NCI-H510A (cell line): ENCODE measurements at places on chromosomes 16 and 17.

DNA sequence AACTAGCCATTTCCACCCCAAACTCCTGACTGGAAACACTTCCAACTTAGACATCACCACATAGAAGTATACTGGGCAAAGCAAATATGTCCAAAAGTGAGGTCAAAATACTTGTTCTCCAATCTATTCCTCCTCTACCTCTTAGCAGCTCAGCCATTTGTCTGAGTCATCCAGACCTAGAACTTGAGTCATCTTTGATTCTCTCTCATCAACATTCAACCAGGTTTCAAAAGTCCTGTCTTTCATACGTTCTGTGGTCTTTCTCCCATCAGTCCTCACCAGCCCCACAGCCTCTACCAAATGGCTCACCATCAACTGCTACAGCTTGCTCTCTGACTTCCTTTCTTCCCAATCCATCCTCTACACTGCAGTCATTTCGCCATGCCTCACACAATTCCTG lies 6.8 kb downstream of the ANKFY1 start:
- DNase-seq = no peak

DNA sequence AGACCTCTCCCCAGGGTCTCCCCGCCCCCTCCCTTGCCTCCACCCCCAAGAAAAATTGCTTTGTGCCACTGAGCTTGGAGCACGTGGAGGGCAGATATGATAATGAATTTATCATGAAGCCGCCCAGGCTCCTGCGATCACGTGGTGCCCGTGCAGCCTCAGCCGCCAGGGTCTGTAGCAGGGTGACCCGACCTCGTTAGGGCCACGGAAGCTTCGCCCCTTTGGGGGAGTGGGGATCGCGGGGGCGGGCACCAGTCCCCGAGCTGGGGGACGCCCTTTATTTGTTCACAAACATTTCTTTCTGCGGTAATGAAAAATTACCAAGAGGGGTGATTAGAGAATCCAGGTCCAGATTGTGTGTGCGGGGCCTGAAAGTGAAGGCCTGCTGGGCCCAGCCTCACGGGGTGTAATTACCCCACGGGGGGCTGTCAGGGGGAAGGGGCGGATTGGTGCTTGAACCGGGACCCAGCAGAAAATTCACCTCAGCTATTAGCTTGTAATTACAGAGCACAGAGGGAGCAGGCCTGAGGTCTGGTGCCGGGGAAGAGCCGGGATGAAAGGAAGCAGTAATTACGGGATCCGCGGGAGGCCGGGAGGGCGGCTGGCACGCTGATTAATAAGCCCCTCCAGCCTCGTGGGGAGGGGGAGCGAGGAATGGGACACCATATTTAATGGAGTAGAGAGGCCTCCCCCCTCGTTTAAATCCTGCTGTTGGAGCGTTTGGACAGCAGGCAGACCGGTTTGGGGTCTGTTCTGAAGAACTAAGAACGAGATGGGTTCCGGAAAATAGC lies 13.3 kb downstream of the GSE1 start:
- DNase-seq = no peak

- no peak for DNase-seq
Measured at GRCh38 chr17:27635275-27635823, 4.4 kb downstream of the LGALS9 start.

GRCh38 chr17:77741109-77741508 lies 217.4 kb upstream of the TNRC6C start:
- DNase-seq = no peak

GRCh38 chr16:66851166-66851964 lies 7.2 kb downstream of the CA7 start:
- DNase-seq = no peak

GRCh38 chr17:2911035-2911754 lies 115.0 kb downstream of the RAP1GAP2 start:
- no peak for DNase-seq

- no peak for DNase-seq
Measured at GRCh38 chr17:82985428-82985805, 94.0 kb upstream of the METRNL start.

- no peak for DNase-seq
Measured at GRCh38 chr16:27689711-27690110, 139.8 kb downstream of the KATNIP start.

- DNase-seq = no peak
Measured at GRCh38 chr17:41338961-41339485, 11.6 kb downstream of the KRT33A start.

DNA sequence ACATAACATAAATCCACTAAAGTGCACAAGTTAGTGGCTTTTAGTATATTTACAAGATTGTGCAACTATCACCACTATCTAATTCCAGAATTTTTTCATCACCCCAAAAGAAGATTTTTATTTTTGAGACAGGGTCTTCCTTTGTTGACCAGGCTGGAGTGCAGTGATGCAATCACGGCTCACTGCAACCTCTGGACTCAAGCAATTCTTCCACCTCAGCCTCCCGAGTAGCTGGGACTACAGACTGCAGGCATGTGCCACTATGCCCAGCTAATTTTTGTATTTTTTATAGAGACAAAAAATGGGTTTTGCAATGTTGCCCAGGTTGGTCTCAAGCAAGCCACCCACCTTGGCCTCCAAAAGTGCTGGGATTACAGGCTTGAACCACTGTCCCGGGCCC lies 15.1 kb downstream of the DRC7 start:
- no peak for DNase-seq

DNA sequence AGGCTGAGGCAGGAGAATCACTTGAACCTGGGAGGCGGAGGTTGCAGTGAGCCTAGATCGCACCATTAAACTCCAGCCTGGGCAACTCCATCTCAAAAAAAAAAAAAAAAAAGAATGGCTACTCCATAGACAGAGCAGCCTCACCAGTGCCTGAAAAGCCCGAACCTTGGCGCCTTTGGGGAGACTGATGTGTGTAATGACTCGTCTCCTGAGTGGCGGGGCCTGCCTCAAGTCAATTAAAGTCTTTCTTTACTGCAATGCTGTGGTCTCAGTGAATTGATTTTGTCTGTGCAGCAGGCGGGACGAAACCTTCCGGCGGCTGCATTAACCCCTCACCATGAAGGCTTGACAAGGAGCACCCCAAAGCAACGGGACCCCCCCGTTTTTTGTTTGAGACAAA lies 3.5 kb upstream of the UQCC4 start:
- DNase-seq = no peak

- peak; percentile 81 for DNase-seq
Measured at GRCh38 chr16:55179852-55180585, 144.0 kb upstream of the IRX6 start.

DNA sequence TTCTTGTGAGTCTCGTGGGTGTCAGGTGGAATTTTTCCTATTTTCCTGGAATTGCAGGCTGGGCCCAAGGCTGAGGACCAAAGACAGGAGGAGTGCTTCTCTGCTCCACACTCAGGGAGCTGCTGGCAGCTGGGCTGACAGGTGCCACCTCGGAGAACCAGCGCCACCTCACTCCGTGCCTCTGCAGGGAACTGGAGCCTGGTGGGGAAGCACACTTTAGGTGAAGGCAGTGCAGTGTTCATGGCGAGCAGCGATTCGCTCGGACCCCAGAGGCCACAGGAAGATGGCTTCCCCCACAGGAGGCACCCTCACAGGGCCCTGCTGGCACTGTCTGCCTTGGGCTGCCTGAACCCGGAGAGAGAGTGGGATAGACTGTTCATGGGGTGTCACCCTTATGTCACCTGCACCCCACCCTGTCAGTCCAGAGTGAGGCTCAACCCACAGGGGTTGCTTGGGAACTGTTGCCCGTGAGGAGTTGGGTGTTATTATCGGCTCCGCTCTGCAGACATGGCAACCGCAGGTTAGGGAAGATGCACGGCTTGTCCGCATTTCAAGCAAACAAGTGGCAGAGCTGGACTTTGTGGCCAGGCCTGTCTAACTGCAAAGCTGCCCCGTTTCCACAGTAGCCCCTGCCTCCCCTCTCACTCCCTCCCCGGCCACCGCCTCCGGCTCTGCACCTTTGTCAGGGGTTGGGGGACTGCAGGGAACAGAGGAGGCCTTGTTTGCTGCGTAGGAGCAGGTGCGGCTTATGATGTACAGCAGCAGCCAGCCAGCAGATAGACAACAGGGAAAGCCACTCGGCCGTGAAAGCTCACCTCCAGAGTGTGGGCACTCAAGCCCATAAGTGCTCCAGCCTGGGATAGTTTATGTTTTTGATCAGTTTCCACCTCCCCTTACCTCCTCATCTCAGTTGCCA lies 15.5 kb downstream of the TBC1D24 start:
- peak; percentile 61 for DNase-seq

GRCh38 chr16:31529937-31530312 lies 2.2 kb downstream of the AHSP start:
- no peak for DNase-seq

- DNase-seq = no peak
Measured at GRCh38 chr17:80424878-80425765, 10.2 kb downstream of the ENDOV start.

GRCh38 chr16:62549875-62550274 lies 513.6 kb upstream of the CDH8 start:
- DNase-seq = no peak

DNA sequence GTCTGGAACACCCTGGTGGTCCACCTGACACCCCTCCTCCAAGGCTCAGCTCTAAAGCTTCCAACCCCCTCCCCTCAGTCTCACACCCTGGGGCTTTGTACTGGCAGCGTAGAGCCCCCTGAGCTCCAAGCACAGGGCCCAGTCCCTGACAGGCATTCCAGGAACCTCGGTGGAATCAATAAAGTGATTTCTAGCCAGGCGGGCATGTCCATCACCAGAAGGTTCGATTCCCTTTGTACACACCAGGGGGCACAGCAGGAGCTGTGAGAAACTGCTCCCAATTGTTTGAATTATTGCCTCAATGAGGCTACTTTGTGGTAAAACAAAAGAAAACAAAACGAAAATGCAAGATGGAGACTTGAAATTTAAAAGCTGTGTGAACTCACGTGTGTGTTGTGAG lies 51.8 kb downstream of the SMPD3 start:
- no peak for DNase-seq

DNA sequence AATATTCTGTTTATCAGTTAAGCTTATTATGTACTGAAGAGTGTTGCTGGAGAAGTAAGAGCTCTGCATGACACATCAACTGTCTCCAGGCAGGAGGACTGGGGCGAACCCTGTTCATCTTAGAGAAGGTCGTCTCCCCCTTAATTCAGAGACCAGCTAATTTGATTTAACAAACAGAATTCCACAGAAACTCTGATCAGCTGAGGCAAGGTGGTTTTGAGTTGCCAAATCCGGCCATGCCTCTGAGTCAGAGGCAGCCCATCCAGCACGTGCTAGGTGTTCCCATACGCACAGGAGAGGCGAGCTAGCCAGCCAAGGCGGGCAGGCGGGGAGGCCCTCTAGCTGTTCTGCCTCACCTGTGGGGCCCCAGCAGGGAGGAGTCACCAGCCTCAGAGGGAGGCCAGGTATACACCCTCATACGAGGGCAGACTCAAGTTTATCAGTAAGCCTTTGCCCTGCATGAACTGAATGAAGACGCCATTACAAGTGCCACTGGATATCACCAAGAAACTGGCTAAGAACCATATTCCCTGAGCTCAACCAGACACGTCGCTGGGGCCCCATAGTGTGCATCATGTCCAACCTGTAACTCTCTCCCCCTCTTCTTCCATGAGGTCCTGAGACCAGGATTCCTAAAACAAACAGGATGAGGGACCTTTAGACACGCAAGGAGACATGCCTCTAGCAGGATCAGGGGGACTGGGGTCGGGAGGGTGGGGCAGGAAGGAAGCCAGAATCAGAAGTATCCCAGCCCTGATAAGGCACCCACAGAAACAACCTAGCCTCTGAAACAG lies 25.7 kb downstream of the STAT5A start:
- no peak for DNase-seq

- no peak for DNase-seq
Measured at GRCh38 chr17:29557739-29558116, 9.1 kb downstream of the ABHD15 start.

GRCh38 chr17:29577385-29578211 lies 9.1 kb downstream of the TP53I13 start:
- DNase-seq = no peak

DNA sequence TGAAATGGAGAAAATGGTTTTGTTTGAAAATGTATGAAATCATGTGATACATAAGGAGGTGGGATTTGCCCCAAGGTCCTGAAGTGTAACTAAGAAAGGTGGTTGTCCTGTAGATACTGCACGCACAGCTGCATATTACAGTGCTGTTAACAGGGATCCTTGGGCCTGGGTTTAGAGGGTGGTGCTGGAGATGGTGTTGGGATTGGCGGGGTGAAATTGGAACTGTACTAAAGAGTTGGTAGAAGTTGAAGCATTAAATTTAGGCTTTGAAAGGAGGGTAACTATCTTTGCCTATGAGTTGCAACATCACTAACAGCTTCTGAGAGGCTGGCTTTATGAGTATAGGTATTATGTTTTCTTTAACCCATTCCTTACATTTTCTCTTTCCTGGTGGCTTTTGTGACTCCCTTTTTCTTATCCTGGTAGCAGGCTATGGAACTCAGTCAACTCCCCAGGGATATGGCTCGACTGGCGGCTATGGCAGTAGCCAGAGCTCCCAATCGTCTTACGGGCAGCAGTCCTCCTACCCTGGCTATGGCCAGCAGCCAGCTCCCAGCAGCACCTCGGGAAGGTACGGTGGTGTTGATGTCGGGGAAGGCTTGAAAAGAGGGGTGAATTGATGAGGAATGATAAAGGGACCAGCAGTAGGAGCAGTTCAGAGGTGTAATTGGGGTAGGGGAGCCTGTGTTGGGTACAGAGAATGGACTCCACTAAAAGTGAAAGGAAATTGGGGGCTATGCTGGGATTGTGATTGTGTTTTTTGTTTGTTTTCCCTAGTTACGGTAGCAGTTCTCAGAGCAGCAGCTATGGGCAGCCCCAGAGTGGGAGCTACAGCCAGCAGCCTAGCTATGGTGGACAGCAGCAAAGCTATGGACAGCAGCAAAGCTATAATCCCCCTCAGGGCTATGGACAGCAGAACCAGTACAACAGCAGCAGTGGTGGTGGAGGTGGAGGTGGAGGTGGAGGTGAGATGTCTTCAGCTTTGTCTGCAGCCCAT lies 3.8 kb downstream of the FUS start:
- DNase-seq = no peak

- no peak for DNase-seq
Measured at GRCh38 chr17:7191571-7192270, 12.6 kb upstream of the ASGR1 start.

GRCh38 chr16:3690980-3691720 lies 26.2 kb downstream of the TRAP1 start:
- no peak for DNase-seq

DNA sequence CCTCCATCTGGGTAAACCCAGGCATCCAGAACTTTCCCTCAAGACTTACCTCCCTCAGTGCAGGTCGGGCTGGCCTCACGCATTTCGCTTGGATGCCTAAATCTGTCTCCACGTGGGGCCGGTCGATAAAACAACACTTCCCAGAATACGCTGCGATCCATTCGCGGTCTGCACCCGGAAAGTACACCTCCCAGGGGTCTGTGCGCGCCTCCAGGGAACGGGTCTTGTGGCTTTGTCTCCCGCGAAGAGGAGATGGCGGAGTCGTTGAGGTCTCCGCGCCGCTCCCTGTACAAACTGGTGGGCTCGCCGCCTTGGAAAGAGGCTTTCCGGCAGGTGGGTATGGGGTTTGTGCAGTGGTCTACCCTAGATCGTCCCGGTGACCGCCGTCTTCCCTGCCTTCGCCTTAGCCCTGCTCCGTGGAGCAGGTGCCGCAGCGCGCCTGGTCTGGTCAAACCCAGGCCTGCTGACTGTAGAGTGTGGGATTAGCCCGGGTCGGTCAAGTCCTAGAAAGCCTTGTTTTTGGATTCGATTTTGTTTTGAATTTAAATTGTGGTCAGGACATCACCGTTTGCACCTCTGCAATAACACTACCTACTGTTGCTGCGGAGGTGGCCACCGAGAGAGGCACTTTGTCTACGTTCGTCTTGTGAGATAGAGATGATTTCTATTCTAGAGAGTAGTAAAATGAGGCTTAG lies at the start of gene RPAIN:
TSS of gene RPAIN (plus strand) at position 224 of the 695 bp plus-strand sequence. CDS start at position 253, 29 bp downstream.
- DNase-seq = peak; percentile 90
